Tongue (tissue), 3 donors: ENCODE measurements at places on chromosomes 1 and 21. TPM values are rescaled to one million over a fixed set of nuclear protein-coding genes. Genes with fewer than 3 reads are reported as not detected.

- peak; percentile 75 for DNase-seq
These were observed 197.9 kb downstream of the DYRK1A start for GRCh38 chr21:37564341-37564923.

GRCh38 chr1:115326419-115326818 lies 11.6 kb downstream of the NGF start:
- DNase-seq = no peak

- DNase-seq = no peak
These were observed 67.9 kb upstream of the ZBTB40 start for GRCh38 chr1:22383526-22384294.

GRCh38 chr1:209769171-209769904 lies 13.5 kb downstream of the TRAF3IP3 start:
- peak; percentile 64 for DNase-seq

- DNase-seq = no peak
These were observed 2.4 kb upstream of the IFI44 start for GRCh38 chr1:78647238-78647637.

KLF17 gene
- 0.41 TPM for total RNA-seq

PTPRC gene
- total RNA-seq = 17.1 TPM

GRCh38 chr1:172278478-172278877 lies 142.0 kb upstream of the C1orf105 start:
- DNase-seq = no peak

NR5A2 gene
- 8.3 TPM for total RNA-seq

DNA sequence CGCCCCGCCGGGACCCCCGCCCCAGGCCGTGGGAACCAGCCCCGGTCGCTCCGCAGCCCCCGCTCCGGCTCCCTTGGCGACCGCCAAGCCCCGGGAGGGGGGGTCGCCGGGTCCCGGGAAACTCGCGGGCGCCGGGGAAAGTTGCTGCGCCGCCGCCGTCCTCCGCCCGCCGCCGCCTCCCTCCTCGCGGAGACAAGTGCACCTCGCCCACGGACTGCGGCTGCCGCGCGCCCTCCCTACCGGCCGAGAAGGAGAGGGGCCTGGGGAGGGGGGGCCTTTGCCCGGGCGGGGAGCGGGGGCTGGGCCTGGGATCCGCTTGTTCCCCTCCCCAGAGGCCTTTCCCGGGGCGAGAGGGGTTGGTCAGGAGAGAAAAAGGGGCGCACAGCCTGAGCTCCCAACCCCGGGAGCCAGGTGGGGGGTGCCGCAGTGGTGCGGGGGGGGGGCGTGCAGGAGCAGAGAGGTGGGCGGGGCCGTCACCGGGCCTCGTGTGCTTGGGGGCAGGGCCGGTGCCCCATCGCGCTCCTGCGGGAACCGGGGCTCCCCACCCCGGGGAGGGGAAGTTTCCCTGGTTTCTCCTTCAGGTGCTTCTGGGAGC lies 592 bp downstream of the AGRN start:
- no peak for DNase-seq

OR2L8 gene
- not detected for total RNA-seq

DNA sequence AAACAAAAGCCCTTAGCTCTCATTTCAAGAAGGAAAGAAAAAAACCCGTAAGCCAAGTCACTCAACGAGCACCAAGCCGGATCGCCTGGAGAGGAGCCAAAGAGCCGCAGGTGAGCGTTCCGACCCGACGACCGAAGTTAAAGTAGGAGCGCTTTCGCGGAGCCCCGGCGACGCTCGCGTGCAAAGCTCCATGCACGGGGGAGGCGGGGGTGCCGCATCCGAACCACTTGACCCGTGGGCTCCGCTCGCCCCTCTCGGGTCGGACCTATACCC lies 382 bp downstream of the GPBP1L1 start:
- DNase-seq = peak; percentile 77

DNA sequence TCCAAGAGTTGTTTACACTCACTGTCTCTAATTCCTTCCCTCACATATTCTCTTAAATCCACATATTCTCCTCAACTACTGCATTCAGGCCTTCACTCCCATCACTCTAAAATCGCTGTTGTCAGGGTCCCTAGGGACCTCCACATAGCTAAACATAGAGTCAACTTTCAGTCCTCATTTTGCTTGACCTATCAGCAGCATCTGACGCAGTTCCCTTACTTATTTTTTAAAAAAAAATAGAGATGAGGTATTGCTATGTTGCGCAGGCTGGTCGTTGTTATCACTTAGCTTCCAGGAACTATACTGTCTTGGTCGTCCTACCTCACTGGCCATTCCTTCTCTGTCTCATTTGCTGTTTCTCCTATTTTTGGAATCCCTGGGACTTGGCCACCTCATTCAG lies 11.7 kb upstream of the PLEKHO1 start:
- DNase-seq = no peak

DNA sequence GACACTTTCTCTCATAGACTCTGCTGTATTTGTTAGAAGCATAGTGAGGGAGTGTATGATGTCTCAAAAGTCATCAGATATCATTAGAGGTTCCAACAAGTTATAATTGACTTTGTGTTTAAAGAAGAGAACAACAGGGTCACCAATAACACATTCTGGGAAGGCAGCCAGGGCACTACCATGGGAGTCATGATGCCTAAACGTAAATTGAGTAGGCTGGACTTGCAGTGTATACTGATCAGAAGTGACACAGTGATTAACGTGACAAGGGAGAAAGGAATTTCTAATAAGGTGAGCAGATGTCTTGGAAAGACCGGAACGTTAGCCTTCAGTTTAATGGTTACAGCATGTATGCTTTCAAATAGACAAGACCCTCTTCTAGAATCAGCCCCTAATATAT lies 973.2 kb downstream of the NCAM2 start:
- DNase-seq = peak; percentile 9

- DNase-seq = peak; percentile 55
These were observed 407 bp downstream of the WNT4 start for GRCh38 chr1:22142315-22143064.

- no peak for DNase-seq
These were observed 442.7 kb downstream of the PTBP2 start for GRCh38 chr1:97164276-97164639.

DNA sequence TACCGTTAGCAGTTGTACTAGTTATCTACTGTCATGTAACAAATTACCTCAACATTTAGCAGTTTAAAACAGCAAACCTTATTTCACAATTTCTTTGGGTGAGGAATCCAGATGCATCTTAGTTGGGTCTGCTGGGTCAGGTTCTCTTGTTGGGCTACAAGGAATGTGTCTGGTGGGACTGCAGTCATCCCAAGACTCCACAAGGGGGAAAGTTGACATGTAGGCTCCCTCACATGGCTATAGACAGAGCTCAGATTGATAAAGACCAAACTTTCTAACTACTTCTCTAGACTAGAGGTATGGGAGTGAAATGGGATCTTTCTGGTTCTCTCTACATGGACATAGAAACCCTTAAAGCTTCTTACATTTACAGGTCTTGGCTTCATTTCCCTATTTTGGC lies 160.9 kb downstream of the UCK2 start:
- no peak for DNase-seq

DNA sequence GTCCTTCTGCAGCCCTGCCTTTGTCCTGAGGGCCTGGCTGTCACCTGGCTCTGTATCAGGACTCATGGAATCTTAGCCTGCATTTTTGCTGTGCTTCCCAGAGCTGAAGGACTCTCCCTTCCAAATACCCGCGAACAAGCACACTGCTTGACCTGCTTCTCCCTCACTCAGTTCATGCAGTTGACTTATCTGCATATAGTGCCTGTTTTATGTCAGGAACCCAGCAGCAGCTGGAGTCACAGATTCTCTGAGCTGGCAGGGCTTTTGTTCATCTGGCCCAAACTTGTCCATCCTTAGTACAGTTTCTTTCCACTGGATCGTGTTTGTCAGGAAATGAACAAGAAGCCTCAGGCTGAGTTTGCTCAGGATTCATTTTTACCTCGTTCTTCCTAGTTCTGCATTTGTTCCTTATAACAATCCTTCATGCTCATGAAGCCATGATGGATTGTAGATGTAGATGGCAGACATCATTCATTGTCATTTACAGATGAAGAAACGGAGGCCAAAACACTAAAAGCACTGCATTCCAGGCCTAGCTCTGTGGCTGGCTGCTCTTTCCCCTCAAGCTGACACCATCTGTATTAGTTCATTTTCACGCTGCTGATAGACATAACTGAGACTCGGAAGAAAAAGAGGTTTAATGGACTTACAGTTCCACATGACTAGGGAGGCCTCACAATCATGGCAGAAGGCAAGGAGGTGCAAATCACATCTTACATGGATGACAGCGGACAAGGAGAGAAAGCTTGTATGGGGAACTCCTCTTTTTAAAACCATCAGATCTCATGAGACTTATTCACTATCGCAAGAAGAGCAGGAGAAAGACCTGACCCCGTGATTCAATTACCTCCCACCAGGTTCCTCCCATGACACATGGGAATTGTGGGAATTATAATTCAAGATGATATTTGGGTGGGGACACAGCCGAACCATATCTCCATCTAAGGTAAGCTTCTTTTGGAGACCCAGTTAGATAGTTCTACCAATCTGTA lies 150.9 kb downstream of the HIVEP3 start:
- peak; percentile 71 for DNase-seq

REN gene
- not detected for total RNA-seq

DNA sequence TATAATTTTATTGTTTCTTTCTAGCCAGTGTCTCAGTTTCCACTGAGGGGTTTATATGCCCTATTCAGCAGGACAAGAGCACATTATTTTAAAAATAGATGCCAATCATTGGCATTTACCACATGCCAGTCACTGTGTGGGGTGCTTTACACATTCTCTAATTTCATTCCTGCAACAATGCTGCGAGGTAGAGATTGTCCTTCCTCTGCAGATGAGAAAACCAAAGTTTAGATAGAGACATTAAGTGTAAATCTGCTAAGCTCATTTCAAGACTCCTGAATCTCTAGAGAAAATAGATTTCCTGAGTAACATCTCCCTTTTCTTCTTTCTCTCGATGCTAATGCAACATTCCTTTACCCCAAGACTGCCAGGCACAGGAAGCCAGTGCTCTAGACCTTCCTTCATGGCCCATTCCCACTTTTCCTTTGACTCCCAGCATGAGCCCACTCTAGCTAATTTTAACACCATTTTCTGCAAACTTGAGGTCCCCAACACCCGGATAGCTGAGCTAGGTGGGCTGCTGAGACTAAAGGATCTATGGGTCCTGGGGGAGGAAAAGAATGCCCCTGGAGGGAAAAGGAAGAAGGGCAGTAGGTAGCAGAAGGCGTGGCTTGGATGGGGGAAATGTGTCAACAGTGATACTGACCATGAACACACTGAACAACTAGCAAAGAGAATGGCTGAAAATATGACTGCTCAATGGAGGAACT lies 50.0 kb downstream of the SH3GLB1 start:
- DNase-seq = no peak

DNA sequence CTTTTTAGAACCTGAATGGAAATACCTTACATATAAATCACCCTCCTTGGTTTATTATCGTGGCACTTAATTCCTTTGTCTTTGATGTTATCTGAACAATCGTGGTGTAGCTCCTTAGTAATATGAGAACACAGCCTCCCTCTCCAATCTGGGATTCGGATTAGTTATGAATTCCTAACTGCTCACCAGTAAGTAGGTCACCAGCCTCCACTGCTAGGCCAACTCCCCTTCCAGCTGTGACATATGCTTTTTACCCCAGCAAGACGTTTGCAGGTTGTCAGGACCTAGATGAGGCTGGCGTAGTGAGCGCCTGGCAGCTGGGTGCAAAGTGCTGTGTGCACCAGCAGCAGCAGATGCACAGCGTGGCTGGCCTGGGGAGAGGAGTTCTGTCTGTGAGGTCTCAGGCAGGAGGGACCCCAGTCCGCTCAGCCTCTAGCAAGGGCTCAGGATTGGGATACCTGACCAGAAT lies 38.2 kb downstream of the NTPCR start:
- no peak for DNase-seq

GRCh38 chr1:246333855-246334254 lies 173.2 kb downstream of the SMYD3 start:
- no peak for DNase-seq

RGS8 gene
- total RNA-seq = 0.10 TPM

DNA sequence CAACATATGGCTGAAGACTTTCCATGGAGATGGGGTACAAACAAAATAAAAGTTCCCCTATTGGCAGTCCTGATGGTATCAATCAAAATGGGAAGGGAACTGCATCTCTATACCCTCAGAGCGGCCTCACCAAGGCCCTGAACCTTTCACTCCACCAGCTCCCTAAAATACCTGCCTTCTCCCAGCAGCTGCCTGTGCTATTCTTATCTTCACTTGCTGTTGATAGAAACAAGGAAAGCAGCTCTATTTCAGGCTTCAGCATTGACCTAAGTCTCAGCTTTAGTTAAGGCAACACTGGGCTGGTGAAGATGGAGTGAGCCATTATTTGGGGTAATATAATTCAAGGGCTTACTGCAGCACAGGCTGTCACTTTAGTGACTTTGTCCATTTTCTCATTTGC lies 21.7 kb upstream of the PIGC start:
- DNase-seq = peak; percentile 67

- DNase-seq = peak; percentile 94
These were observed 3.9 kb downstream of the SEMA6C start for GRCh38 chr1:151142411-151143056.

- DNase-seq = no peak
These were observed 11.8 kb downstream of the DENND4B start for GRCh38 chr1:153934746-153935145.

- DNase-seq = peak; percentile 16
These were observed 951 bp downstream of the SYDE2 start for GRCh38 chr1:85199667-85200462.

FHAD1 gene
- 3.8 TPM for total RNA-seq

DNA sequence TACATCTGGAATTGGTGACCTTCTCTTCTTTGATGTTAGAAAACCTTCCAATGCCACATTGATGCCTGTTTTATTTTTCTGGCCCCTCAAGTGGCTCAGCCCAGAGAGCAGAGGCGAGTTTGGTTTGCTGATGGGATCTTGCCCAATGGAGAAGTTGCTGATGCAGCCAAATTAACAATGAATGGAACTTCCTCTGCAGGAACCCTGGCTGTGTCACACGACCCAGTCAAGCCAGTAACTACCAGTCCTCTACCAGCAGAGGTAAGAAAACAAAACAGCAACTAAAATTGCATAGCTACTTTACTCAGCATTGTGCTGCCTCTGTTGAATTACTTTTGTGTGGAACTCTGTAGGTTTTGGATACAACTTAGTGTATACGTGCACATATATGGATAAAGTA lies 97.6 kb downstream of the CC2D1B start:
- DNase-seq = no peak

- no peak for DNase-seq
These were observed 78.6 kb upstream of the TLR5 start for GRCh38 chr1:223221686-223222085.
